ENCODE measurements at places on chromosomes 12 and 14.

DNA sequence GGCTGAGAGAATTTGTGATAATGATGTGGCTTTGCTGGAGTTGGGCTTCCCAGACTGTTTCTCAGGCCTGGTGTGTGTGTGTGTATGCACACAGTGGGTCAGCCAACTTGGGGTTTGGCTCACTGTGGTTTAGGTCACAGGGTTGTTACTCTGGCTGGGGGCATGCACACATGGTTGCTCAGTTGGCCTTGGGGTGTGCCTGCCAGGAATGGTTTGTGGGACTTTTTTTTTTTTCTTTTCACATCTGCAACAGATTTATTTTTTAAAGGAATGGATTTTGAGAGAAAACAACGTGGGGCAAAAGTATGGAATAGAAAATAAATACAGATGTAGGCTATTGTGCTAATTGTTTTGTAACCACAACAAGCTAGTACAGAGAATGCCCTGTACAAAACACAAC is 25.0 kb upstream of the GTF2A1 start:
- DNase-seq, result no peak

DNA sequence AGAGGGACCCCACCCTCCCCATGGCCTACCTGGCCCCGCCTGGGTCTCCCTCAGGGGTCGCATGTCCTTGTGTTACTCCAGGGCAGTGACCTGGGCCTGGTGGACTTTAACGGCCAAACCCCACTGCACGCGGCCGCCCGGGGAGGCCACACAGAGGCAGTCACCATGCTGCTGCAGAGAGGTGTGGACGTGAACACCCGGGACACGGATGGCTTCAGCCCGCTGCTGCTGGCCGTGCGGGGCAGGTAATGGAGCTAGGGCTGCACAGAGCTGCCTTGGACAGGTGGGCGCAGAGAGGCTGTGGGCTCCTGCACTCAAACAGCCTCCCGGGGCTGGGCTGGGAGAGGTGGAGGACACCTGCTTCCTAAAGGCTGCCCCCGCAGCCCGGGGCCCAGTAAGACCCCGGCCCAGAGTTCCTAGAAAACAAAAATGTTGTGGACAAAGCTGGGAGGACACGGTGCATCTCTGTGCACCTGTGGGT is 21.6 kb downstream of the ASPG start:
- DNase-seq, result no peak

- no peak for DNase-seq
These were observed 13.0 kb downstream of the MTA1 start for GRCh38 chr14:105432657-105433056.

DNA sequence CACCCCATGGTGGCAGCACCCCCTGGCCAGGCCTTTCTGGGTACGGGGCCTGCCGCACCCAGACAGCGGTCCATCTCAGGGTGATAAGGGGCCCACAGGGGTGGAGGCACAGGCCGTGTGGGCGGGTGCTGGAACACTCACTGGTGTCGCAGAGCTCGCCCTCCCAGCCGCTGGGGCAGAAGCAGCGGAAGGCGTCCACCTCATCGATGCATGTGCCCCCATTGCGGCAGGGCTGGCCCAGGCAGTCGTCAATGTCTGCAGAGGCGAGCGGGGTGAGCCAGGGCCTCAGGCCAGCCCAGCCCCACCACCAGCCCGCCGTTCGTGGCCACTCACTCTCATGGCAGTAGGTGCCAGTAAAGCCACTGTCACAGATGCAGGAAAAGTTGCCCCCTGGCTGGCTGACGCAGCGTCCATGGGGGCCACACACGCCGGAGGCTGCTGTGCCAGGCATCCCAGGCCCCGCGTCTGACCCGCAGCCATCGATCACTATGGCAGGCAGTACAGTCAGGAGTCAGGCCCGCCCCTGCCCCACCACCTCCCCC is 19.9 kb downstream of the JAG2 start:
- no peak for DNase-seq

- DNase-seq, result no peak
These were observed 114.3 kb upstream of the CAND1 start for GRCh38 chr12:67154901-67155300.

DNA sequence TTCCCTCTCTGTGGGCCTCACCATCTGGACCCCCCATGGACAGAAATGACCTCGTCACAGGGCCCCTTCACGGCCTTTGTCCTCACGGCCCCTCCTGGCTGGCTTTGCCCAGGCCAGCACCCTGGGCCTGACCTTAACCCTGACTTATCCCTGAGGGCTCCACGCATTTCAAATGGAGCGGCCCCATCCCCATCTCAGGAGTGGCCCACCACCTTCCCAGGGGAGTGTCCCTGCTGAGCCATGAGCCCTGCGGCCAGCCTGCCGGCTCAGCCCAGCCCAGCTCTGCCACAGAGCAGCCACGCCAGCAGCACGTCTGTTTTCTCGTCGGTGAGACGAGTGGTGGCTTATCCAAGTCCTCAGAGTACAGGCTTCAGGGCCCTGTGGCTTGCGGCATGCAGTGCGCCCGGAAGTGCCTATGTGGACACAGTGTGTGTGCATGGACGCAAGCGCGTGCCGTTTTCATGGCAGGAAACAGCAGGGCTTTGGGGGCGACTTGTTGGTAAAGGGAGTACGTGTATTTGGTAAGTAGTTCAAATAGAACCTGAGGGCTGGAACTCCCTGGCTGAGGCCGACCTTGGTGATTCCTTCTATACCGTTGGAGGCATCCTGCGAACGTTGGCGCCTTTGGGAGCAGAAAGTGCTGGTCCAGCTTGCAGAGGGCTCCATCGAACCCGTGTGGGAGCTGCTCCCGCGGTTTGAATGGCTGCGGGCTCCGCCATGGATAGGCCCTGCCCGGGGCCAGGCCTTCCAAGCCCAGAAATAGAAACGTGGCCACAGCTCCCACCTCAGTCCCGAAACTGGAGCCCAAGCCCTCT is 52.1 kb downstream of the LRCOL1 start:
- DNase-seq, result no peak

GRCh38 chr12:101743242-101743641 is 4.0 kb upstream of the SYCP3 start:
- DNase-seq, result no peak

DNA sequence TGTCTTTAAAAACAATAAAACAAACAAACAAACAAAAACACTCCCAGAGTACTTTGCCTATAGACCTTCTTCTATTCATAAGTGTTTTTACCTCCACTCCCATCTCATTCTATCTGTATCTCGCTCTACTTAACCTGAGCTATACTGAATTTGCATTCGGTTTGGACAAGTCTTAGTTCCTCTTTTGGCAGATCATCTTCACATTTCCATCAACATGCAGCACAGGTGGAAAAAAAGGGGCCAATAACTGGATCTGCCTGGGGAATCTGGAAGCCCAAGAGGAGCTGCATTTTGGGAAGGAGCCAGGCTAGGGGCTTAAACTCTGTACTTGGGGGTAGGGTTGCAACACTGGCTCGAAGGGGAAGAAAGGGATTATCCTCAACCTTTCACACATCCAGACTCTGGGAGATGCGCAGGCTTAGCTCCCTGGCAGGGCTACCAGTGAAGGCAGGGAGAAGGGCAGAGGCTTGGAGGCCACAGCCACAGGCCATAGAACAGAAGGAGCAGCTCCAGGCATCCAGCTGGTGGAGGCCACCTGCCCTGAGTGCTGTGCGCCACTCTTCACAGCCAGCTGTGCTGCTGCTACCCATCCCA is 4.1 kb downstream of the NINJ2 start:
- DNase-seq, result no peak
